SK-N-SH (cell line): ENCODE measurements at places on chromosomes 7 and 10.

DNA sequence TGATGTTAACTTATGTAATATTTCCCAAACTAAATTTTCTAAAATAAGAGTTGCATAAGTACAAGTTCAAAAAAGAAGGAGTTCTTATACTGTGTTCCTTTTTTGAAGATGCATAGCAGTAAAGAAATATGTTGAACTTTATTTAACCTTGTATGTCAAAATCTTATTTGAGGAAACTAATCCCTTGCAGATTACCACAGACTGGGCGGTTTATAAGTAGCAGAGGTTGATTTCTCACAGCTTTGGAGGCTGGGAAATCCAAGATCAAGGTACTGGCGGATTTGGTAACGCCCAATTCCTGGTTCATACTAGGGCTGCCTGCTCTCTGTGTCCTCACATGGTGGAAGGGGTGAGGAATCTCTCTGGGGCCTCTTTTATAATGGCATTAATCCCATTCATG is 68.5 kb downstream of the GNAT3 start:
- no peak for DNase-seq

- DNase-seq = peak; percentile 45
Observed at GRCh38 chr10:100502926-100503494, 16.7 kb downstream of the SEC31B start.

DNA sequence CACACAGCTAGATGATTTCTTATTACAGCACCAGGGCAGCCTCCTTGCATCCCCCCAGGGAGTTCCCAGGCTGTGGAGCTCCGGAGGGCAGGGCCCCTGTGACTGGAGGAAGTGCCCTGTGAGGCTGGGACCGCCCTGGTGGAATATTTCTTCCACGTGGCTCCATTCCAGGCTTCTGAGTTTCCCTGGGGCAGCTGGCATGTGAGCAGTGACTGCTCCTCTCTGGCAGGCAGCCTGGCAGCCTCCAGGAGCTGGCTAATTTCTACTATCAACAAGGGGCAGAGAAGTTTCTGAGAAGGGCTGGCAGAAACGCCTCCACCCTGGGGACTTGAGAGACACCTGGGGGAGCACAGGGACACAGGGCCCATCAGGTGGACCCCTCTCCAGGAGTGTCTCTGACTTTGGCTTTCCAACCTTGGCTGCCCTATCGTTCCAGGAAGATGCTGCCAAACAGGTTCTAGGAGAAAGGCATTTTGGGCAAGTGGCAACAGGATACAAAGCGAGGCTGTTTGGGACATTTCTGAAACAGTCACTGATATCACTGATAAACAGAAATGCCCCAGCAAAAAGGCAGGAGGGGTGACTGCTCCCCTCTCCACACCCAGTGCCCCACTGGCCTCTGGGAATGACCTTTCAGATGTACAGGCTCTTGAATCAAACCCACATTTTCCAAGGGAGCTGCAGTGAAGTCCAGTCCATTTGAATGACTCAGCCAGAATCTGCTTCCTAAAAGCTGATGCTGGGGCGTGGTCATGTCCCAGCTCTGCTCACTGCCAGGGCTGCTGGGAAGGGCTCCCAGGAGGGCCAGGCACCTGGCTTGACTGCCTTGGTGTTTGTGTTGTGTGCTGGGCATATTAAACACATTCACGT is 16.1 kb downstream of the MYOF start:
- DNase-seq = peak; percentile 58

GRCh38 chr10:129413024-129413423 is 54.0 kb upstream of the MGMT start:
- no peak for DNase-seq

- DNase-seq = no peak
Observed at GRCh38 chr7:129466796-129467195, 32.6 kb downstream of the STRIP2 start.

DNA sequence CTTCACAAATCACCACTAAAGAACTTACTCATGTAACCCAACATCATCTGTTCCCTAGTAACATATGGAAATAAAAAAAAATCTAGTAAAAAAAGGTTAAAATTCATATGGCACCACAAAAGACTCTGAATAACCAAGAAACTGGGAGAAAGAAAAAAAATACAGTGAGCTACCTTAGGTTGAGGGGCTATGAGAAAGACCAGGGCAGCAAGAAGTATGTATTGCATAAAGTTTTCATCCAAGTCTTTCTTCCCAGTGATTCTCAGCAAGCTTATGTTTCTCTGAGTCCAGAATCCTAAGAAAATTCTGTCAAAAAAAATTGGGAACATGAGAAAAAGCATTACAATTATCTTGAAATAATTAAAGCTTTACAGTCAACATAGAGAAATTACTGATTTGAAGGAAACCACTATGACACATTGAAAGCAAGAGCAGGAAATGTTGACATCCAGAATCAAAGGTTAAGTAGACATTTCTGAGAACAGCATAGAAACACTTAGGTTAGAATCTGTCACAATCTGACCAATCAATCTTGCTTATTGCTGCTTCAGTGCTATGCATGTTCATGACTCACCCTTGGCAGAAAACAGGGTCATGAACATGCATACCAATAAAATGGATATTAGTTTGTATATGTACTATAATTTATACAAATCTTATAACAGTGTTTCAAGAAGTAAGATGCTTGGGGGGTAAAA is 494.0 kb upstream of the POT1 start:
- no peak for DNase-seq

- no peak for DNase-seq
Observed at GRCh38 chr7:102454468-102454867, 10.2 kb downstream of the ALKBH4 start.

DNA sequence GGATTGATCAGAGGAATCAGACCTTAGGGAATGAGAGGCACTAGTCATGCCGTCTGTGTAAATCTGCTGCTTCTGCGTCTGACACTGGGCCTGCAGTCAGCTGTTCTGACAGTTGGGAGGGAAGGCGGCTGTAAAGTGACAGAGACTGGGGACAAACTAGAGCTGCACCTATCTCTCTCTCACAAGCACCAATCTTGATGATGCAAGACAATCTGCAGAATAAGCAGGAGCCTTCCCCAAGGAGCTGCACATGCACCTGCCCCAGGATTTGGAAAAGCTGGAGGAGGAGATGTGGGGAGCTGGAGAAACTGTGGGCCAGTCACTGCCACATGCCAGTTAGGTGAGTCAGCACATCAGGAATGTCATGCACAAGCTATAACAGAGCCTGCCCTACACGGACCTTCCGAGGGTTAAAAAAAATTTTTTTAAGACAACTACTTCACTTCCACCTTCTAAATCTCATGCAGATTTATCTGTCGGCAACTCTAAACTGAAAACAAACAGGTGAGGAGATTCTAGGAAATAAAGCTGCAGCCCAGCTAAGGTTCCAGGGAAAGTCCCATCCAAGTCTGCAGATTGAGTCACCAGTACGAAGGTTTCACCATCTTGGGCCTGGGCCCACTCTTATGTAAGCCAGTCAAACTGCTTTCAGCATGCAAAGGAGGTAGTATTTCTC is 39.2 kb downstream of the ENO4 start:
- no peak for DNase-seq

DNA sequence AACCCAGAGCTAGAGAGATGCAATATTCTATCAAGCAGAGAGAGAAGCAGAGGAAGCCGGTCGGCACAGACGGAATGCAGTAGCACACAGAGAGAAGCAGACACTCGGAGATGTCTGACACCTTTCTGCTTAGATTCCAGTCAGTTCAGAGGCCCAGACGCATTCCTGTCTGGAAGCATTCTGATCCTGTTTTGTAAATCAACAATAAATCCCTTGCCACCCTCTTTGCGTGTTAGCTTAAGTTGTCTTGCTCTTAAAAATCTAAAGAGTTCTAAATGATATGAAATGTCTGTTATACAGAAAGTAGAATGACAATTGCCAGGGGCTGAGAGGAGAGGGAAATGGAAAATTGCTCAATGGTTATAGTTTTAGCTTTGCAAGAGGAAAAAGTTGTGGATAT is 27.4 kb upstream of the ATRNL1 start:
- no peak for DNase-seq

- no peak for DNase-seq
Observed at GRCh38 chr7:135690566-135690965, 28.3 kb downstream of the STMP1 start.

- no peak for DNase-seq
Observed at GRCh38 chr7:22601812-22602565, 102.0 kb upstream of the STEAP1B start.

- no peak for DNase-seq
Observed at GRCh38 chr7:90503367-90503766, 33.9 kb downstream of the PTTG1IP2 start.

GRCh38 chr7:114567416-114567815 is 152.8 kb downstream of the FOXP2 start:
- no peak for DNase-seq

DNA sequence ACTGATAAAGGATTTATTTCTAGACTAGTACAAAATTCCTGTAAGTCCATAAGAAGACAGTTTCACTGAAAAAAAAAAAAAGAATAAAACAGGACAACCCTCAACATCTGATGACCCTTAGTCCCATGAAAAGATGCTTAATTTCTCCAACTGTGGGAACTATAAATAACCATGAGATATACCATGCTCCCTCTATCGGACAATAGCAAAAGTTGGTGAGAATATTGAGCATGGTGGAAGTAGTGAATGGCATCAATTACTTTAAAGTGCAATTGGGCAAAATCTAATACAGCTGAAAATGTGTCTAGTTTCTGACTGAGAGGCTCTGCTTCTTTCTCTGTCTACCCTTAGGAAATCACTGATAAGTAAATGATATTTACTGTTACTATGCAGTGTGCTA is 348.8 kb downstream of the SUGCT start:
- DNase-seq = no peak

- DNase-seq = peak; percentile 35
Observed at GRCh38 chr10:95864906-95865813, 42.6 kb upstream of the CC2D2B start.

DNA sequence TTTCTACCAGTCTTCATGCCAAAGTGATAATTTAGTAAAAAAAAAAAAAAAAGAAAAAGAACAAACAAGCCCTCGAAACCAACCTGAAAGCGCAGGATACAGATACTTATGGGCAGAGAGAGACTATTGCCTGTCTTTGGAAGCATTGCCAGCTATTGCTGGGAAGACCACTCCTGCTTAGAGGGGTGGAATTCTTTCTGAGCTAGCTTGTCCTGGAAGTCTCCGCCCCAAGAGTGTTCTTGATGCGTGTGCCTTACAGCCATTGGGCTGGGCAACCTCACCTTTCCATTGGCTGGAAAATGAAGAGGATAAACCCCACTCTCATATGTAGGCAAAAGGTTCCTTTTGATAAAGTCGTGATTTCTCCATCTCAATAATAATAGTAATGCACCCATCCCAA is 19.9 kb upstream of the INSYN2A start:
- no peak for DNase-seq

GRCh38 chr7:88165697-88166096 is 54.1 kb downstream of the SRI start:
- no peak for DNase-seq

- no peak for DNase-seq
Observed at GRCh38 chr7:2668401-2668800, 19.6 kb upstream of the AMZ1 start.

GRCh38 chr10:92068900-92069299 is 145.3 kb downstream of the BTAF1 start:
- no peak for DNase-seq

GRCh38 chr10:26519803-26520202 is 81.7 kb downstream of the APBB1IP start:
- no peak for DNase-seq

DNA sequence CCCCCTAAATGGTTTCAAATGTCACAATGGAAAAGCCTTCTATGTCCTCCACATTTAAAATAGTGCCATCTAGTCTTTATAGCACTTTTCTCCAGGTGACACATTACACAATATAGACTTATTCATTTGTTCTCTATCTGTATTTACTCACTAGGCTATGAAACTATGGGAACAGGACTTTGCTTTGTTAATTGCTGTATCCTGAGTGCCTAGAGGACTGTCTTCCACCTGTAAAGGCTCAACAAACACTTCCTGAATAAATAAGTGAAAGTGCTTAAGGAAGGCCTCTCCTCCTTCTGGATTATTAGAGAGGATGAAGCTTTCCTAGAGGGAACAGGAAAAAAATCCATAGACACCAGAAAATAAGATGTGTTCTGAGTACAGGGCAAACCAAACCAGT is 397.6 kb upstream of the LRRN3 start:
- DNase-seq = no peak

- DNase-seq = no peak
Observed at GRCh38 chr7:92095380-92095779, 38.9 kb downstream of the CYP51A1 start.

DNA sequence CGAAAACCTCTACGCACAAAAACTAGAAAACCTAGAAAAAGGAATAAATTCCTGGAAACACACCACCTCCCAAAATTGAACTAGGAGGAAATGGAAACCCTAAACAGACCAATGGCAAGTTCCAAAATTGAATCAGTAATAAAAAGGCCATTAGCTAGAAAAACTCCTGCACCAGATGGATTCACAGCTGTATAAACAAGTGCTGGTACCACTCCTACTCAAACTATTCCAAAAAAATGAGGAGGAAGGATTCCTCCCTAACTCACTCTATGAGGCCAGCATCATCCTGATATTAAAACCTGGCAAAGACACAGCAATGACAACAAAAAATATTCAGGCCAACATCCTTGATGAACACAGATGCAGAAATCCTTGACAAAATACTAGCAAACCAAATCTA is 228.2 kb downstream of the CHRM2 start:
- no peak for DNase-seq

DNA sequence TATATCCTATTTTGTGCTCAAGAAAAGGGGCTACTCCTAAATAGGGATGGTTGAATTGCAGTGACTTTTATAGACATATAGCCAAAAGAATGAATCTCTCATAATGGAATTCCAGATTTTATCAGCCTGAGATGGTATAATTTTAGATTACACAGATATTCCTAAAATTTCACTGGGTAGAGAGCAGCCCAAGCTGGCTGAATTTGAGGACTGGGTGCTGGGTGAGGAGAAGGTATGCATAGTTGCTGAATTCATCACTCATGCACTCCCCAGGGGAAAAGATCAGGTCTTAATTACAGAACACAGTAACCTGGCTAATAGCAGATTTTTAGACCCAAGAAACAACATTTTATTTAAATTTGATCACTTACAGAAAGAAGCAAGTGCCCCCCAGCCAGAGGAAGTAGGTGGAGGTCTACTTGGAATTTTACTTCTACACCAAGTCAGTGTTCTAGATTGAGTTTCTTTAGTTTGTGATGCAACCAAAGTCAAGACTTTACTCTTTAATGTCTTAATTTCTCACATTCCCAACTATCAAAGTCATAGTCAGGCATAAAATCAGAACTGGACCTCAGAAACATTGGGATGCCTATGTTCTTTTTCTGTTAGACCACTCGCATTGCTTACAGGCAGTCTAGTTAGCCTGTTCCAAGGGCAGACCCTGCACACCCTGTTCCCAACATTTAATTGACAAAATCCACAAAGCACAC is 337.4 kb upstream of the PODXL start:
- DNase-seq = no peak

DNA sequence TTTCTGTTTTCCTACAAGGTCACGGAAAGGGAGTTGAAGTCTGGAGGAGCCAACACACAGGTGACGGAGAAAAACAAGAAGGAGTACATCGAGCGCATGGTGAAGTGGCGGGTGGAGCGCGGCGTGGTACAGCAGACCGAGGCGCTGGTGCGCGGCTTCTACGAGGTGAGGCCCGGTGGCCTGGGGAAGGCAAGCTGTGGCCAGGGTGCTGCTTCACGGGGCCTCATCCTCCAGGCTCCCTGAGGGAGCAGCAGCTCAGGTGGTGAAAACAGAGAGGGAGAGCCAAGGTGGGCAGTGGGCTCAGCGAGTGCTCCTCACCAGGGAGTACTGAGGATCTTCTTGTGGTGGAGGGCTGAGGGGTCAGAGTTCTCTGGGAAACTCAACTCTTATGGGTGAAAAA is 32.5 kb upstream of the STK17A start:
- DNase-seq = no peak
